Fibroblast of skin of left biceps (primary cell): ENCODE measurements at places on chromosomes 1 and 21.

DNA sequence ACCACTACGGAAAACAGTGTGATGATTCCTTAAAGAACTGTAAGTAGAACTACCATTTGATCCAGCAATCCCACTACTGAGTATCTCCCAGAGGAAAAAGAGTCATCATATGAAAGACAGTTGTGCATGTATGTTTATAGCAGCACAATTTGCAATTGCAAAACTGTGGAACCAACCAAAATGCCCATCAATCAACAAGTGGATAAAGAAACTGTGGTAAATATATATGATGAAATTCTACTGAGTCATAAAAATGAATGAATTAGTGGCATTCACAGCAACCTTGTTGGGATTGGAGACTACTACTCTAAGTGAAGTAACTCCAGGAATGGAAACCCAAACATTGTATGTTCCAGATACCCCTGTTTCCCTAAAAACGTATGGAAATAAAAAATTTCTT lies 337.0 kb upstream of the PTBP2 start:
- no peak for DNase-seq

DNA sequence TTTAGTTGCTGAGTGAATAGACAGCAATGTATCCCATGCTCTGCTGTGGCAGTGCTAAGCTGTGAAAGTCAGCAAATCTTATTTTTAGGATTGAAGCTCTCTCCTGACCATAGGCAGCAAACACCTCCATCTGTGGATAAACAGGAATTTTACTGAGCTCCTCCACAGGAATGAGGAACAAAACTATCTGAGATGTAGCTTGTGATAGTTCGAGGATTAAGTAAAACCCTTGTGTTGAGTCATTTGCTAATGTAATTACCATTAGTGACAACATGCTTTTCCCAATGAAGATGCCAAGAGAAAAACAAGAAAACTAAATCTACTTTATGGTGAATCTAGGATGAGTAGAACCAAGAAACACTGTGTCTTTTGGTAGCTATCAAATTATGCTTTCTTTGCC lies 122.7 kb downstream of the CLEC20A start:
- DNase-seq = no peak

DNA sequence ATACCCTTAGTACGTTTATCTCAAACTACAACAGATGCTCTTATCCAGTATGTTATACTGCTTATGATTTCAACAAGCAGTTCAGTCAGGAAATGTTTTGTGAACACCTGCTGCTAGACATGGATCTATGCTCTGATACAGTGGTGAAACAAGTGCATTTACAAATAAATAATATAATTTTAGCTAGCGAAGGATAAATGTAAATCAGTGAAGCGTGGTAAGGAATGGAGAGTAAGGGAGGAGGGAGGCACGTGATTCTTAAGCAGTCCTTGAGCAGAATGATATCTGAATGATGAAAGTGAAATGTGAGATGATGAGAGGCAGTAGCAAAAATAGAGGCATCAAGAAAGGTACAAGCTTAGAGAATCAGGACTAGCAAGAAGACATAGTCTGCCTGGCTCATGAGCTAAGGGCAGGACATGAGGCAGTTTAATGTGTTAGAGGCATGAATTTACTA lies 6.3 kb downstream of the TSNAX start:
- no peak for DNase-seq

DNA sequence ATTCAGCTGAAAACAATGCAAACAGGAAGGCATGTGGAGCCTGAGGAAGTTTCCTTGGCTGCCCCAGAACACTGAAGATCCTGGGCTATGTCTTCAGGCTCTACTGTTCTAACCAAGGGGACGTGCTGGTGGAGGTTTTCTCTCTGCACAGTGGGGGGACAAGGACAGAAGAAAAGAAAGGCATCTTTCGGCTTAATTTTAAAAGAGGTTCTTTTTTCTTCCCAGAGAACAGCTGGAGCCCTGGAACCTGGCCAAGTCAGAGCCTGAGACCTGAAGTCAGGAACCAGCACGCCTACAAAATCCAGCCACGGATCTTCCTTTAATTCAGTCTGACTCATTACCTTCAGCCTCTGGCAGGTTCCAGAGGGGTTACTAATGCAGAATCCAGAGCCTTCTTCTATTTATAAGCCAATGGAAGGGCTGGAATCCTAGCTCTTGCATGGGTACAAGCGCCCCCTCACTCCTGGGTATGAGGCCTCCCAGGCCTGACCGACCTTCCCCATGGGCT lies 19.8 kb downstream of the CTNNBIP1 start:
- DNase-seq = peak; percentile 75

- no peak for DNase-seq
Measured at GRCh38 chr1:207418351-207418750, 35.8 kb upstream of the CR2 start.

- no peak for DNase-seq
Measured at GRCh38 chr1:47194311-47194710, 4.5 kb upstream of the PDZK1IP1 start.

DNA sequence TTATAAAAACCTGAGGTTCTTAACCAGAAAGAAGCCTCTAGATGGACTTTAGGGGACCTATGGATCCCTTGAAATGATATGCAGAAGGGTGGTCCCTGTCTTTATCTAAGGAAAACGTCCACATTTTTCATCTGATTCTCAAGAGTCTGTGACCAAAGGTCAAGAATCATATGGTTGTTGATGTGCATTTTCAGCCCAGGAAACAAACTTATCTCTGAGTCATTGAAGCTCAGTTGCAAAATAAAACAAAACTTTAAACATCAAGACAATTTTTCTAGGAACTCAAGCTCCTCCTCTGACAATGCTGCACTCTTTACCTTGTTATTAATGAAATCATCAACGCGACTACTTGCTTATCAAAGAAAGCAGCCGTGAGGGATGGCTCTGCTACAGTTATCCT lies 83.3 kb downstream of the TIAM1 start:
- DNase-seq = no peak

- DNase-seq = no peak
Measured at GRCh38 chr21:39721885-39722284, 23.1 kb upstream of the IGSF5 start.

- DNase-seq = no peak
Measured at GRCh38 chr1:220235462-220235861, 36.8 kb downstream of the RAB3GAP2 start.

DNA sequence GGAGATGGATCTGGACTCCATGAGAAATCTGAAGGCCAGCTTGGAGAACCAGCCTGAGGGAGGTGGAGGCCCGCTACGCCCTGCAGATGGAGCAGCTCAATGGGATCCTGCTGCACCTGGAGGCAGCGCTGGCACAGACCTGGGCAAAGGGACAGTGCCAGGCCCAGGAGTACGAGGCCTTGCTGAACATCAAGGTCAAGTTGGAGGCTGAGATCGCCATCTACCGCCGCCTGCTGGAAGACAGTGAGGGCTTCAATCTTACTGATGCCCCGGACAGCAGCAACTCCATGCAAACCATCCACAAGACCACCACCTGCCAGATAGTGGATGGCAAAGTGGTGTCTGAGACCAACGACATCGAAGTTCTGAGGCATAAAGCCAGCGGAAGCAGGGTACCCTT lies 601.5 kb upstream of the ZP4 start:
- no peak for DNase-seq

GRCh38 chr1:74729741-74730478 lies 2.9 kb downstream of the CRYZ start:
- DNase-seq = peak; percentile 30

DNA sequence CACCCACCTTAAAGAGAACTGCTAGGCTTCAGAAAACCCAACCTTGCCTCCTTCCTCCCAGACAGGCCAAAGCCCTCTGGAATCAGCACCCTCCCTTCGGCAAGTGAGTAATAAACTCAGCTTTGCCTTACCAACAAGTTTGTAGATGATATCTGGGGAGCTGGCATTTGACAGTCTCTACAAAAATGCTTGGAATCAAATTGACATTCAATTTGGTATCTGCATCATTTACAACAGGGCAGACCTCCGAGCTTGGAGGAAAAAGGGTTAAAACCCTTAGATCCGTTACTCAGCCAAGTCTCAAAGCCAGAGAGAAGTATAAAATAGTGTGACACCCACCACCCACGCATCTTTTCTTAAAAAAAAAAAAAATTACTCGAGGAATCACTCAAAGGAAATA lies 149.3 kb upstream of the EDN2 start:
- no peak for DNase-seq

GRCh38 chr1:117782056-117782455 lies 147.4 kb downstream of the GDAP2 start:
- DNase-seq = no peak

- DNase-seq = no peak
Measured at GRCh38 chr1:59815892-59816291, 1.1 kb downstream of the HOOK1 start.

- no peak for DNase-seq
Measured at GRCh38 chr1:26598890-26599289, 69.3 kb downstream of the RPS6KA1 start.

- peak; percentile 12 for DNase-seq
Measured at GRCh38 chr21:32861866-32862265, 90.3 kb upstream of the PAXBP1 start.

GRCh38 chr1:204380293-204380831 lies 20.6 kb upstream of the PLEKHA6 start:
- DNase-seq = no peak

- no peak for DNase-seq
Measured at GRCh38 chr1:200108659-200109058, 81.1 kb downstream of the NR5A2 start.

DNA sequence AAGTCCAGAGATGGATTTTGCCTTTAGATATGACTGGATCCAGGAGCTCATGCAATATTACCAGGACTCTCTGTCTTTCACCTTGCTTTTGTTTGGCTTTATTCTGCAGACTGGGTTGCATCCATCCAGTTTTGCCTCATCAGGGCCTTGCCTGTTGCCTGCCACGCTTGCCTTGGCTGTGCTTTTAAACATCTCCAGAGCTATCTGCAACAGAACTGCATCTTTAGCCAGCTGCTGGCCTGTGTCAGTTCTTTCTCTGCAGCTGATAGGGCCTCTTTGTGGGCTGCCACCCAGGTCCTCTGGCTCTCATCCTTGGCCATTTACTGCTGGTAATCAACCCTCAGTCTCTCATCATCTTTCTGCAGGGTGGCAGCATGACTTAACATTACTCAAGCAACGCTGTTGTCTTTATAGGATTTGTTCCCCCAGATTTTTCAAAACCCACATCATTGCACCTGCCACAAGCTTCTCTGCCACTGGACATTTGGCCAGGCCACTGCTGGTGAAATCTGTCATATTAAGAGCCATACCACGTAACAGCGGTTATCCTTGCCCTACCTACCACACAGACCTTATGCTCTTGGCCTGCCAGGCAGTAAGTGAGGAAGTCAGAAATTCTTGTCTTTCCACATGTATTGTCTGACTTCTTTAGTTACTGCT lies 24.4 kb upstream of the HUNK start:
- DNase-seq = no peak

GRCh38 chr1:179761846-179762640 lies 19.0 kb downstream of the FAM163A start:
- DNase-seq = no peak

DNA sequence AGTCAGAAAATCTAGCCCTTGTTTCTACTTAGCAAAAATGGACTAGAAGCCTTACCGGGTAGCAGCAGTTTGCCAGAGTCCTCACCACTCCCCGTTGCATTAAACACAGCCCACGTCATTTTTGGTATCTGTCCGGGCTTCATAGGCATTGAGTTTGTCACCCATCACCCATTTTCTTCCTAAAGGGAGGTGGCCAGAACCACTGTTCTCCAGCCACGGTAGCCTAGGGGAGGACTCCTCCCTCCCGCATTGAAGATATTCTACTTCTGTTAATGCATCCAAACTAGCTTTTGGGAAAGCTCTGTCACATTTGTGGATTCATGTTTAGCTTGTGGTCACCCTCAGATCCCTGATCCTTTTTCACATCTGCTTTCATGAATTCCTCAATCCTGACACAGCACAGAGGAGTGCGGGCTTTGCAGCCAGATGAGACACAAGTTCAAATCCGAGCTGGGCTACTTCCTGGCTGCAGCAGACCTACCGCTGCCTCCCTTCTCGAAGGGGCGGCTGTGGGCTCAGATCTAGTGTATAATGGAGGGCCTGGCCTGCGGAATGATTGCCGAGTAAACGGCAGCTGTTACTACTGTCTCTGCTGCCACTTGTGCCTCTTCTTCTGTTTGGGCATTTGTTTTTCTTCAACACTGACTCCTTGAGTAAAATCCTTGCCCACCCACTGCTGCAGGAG lies 63.2 kb upstream of the EFHD2 start:
- no peak for DNase-seq

DNA sequence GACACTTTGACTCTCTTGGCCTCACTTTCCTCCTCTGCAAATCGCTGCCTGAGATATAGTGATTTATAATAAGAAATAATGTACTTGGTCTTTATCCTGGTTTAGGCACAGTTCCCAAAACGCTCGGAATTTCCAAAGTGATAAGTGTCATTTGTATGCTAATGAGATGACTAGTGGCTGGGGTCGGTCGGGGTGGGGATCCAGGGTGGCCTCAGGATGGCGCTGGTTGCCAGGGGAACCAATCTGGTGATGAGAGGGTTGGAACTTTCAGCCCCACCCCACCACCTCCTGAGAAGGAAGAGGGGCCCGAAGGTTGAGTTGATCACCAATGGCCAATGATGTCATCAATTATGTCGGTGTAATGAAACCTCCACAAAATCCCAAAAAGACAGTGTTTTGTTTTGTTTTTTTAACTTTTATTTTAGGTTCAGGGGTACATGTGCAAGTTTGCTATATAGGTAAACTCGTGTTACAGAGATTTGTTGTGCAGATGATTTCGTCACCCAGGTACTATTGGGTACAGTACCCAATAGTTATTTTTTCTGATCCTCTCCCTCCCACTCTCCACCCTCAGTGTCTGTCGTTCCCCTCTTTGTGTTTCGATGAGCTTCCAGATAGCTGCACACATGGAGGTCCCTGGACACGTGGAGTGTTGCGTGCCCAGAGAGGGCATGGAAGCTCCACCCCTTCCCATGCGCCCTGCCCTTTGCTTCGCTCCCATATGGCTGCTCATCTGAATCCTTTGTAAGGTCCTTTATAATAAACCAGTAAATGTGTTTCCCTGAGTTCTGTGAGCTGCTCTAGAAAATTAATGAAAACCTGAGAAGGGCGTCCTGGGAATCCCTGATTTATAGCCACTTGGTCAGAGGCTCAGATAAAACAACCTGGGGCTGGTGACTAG lies 97.2 kb downstream of the KCNN3 start:
- no peak for DNase-seq

GRCh38 chr1:19797827-19798226 lies 1.9 kb downstream of the TMCO4 start:
- no peak for DNase-seq

DNA sequence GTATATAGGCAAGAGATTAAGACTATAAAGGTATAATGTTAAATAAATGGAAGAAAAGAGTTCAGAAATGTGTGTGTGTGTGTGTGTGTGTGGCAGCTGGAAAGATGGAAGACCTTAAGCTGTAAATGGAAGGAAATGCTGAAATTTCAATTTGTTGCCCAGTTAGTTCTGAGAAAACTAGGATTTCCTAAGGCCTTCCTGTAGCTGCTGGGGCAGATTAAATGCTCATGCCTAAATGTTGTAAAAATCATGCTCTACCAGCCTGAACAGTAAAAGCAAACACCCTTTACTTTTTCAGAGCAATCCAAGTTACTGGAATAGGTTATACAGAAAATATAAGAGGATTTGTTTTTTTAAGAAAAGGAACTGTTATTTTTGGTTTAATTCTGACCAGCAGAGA lies 8.3 kb downstream of the ADCY10 start:
- DNase-seq = no peak

GRCh38 chr1:27045973-27046558 lies 33.4 kb upstream of the TENT5B start:
- DNase-seq = no peak

GRCh38 chr1:43275826-43276620 lies 6.2 kb downstream of the TMEM125 start:
- DNase-seq = no peak
